ENCODE measurements at places on chromosomes 3 and 15. TPM values are rescaled to one million over a fixed set of nuclear protein-coding genes. Genes with fewer than 3 reads are reported as not detected.

- no peaks in the 10 kb centered on the region for H3K27me3 ChIP-seq
- no peak overlapping the region for H3K4me3 ChIP-seq
- peaks cover 4% of the 10 kb centered on the region for H3K36me3 ChIP-seq
- H3K27ac ChIP-seq, result no peak overlapping the region
- no peak for DNase-seq
These were observed 44.4 kb downstream of the CSNK1G1 start for GRCh38 chr15:64311566-64311965.

- no peaks in the 10 kb centered on the region for H3K4me1 ChIP-seq
- H3K36me3 ChIP-seq, result peaks cover 1% of the 10 kb centered on the region
- no peaks in the 10 kb centered on the region for H3K27me3 ChIP-seq
- DNase-seq, result no peak
- no peak overlapping the region for H3K4me3 ChIP-seq
These were observed 54.5 kb downstream of the PLXNA1 start for GRCh38 chr3:127037418-127037841.

GRCh38 chr3:40516201-40516600 lies 8.6 kb upstream of the ZNF621 start:
- H3K27me3 ChIP-seq, result no peaks in the 10 kb centered on the region
- H3K27ac ChIP-seq, result no peak overlapping the region
- H3K36me3 ChIP-seq, result peaks cover 28% of the 10 kb centered on the region
- no peak for DNase-seq
- H3K4me1 ChIP-seq, result no peaks in the 10 kb centered on the region
- no peak overlapping the region for H3K4me3 ChIP-seq

DNA sequence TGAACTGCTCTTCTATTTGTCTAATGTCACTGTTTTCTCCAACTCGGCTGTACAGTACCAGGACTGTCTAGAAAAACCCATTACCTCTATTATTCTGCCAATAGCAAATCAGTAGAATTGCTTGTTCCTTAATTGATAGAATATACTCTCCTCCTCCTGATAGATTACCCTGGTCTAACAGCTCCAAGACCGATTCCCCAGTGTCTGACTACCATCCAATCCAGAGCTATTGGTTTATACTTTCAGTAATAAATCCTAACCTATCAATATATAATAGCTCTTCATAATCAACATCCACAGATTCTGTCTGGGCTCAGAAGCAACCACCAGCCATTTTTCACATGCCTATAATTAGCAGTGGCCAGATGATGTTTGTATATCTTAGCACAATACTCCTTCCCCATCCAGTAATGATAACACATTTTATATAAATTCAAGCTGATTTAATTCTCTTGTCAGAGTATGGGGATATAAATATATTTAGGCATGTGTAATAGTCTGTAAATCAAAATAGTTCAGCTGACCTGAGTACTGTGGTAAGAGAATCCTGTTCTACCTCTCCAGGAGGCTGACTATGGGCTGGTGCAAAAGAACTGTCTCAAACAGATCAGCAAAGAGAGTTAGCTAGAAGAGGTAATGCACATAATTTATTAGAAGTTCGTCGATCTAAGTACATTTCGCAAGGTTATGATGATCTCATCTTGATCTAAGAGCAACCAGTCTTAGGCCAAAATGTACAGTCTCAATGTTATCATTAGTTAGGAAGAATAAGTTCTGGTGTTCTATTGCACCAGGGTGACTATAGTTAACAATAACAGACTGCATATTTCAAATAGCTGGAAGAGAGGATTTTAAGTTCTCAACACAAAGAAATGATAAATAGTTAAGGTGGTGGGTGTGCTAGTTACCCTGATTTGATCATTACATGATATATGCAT lies 193.4 kb downstream of the SHOX2 start:
- H3K27ac ChIP-seq, result no peak overlapping the region
- H3K36me3 ChIP-seq, result no peaks in the 10 kb centered on the region
- no peaks in the 10 kb centered on the region for H3K27me3 ChIP-seq
- no peaks in the 10 kb centered on the region for H3K4me1 ChIP-seq
- H3K4me3 ChIP-seq, result no peak overlapping the region

GRCh38 chr3:24905266-24905665 lies 410.6 kb upstream of the THRB start:
- H3K27ac ChIP-seq, result no peak overlapping the region
- H3K4me3 ChIP-seq, result no peak overlapping the region
- no peaks in the 10 kb centered on the region for H3K27me3 ChIP-seq
- no peak for DNase-seq
- no peaks in the 10 kb centered on the region for H3K4me1 ChIP-seq

DNA sequence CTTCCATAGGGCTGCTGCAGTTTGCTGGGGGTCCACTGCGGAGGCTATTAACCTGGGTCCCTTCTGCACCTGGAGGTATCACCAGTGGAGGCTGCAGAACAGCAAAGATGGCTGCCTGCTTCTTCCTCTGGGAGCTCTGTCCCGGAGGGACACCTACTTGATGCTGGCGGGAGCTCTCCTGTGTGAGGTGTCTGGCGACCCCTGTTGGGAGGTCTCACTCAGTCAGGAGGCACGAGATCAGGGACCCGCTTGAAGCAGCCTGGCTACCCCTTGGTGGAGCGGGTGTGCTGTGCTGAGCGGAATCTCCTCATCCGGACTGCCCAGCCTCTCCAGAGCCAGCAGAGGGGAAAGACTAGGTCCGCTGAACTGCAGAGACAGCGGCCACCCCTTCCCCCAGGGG lies 56.0 kb upstream of the CTXND1 start:
- peaks cover 21% of the 10 kb centered on the region for H3K27me3 ChIP-seq
- H3K4me1 ChIP-seq, result no peaks in the 10 kb centered on the region

DNA sequence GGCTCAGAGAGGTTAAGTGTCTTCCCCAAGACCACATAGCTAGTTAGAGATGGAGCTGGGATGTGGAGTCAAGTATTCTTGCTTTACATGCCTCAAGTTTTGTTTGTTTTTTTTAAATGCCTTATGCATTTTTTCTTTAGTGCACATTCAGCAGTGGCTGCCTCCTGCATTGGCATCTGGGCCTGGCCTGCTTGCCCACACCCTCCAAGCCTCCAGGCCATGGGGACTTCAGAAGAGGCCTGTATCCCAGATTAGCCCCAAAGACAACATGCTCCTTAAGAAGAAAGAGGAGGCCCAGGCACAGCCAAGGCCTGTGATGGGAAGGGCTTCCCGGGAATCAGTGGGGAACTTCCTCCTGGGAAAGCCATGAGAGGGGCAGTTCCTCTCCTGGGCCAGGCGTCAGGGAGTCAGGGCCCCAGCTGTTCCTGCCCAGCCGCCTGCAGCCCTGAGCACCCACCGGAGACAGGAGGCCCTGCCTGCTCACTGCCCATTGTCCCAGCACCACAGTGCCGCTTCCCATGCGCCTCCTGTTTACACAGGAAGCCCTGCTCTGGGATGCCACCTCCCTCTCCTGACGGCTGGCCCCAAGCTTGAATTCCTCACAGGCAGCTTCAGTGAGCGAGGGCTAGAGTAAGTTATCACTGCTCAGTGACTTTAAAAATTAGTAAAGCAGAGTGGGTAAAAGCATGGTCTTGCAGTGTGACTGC lies 16.0 kb downstream of the FOXL2NB start:
- H3K27ac ChIP-seq, result no peak overlapping the region
- peaks cover 12% of the 10 kb centered on the region for H3K4me1 ChIP-seq
- H3K27me3 ChIP-seq, result peaks cover 56% of the 10 kb centered on the region
- no peak for DNase-seq
- H3K36me3 ChIP-seq, result no peaks in the 10 kb centered on the region

DNA sequence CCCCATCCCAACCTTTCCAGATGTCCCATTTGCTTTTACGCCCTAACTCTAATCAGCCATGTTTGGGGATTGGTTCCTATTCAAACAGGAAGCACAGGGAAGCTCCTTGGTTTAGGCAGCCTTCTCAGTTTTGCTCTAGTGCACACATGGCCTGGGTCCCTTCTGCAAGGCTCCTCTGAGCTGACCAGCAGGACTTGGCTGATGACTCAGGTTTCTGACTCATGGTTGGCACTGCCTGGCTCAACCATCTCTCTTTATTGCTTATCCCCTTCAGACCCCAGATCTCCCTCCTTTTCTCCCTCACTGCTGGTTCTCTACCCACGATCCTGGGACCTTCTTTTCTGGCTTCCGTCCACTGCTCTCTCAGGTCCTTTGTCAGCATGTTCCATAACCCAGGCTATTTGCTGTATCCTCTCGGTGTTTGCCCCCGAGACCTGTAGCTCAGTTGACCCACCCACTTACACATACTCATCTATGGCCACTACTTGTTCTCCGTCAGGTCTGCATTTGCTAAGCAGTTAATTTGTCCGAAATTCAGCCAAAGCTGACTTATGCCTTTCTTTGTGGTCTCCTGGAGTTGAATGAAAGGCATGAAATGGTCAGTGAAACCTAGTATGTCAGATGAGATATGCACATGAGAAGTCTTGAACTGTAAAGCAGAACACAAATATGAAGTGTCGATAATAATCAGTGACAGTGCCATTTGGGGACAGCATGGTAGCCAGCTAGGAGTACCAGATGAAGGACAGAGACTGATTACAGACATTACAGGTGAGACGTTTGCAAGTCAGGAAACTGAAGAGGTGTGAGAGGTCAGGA lies 323.5 kb upstream of the ROPN1 start:
- no peak for DNase-seq
- H3K36me3 ChIP-seq, result no peaks in the 10 kb centered on the region
- H3K4me1 ChIP-seq, result no peaks in the 10 kb centered on the region

DNA sequence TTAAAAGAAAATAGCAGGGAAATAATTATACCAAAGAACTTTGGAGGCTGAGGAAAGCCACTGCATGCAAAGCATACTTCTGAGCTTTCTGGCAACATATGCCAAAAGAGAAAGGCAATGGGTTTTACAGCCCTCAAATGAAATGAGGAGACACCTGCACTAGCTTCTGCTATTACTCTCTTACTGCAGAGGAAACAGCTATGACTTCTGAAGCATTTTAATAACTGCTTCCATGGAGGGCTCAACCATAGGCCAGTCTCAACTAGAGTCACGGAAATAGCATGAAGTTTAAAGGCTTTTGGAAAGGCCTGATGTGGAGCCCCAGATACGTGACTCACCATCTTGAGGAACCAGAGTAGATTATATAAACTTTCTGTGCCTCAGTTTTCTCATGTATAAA lies 114.8 kb downstream of the OXNAD1 start:
- peak; percentile 26 for DNase-seq
- peaks cover 75% of the 10 kb centered on the region for H3K4me1 ChIP-seq

DNA sequence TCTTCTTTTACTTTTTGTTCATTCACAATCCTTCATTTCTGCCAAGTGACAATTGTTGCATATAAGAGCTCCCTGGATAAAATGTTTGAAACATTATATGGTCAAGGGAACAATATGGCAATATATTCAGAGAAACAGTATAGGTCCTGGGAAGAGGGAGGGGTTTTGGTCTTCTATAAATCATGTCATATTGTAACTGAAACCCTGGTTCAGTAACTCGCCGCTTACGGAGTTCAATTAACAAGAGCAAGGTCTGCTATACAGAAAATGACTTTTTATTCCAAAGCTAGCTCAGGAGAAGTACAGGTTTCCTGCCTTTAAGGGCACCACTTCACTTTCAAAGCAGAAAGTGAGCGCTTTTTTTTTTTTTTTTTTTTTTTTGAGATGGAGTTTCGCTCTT lies 522.1 kb upstream of the TGFBR2 start:
- no peak overlapping the region for H3K27ac ChIP-seq
- H3K36me3 ChIP-seq, result no peaks in the 10 kb centered on the region
- no peak overlapping the region for H3K4me3 ChIP-seq
- no peak for DNase-seq

- no peak overlapping the region for H3K27ac ChIP-seq
- peaks cover 11% of the 10 kb centered on the region for H3K4me1 ChIP-seq
- H3K4me3 ChIP-seq, result peak overlapping the region; percentile 57
- H3K36me3 ChIP-seq, result peaks cover 1% of the 10 kb centered on the region
- H3K27me3 ChIP-seq, result peaks cover 82% of the 10 kb centered on the region
These were observed 5.6 kb upstream of the MECOM start for GRCh38 chr3:169668957-169669741.

GRCh38 chr15:74403588-74403919 lies 30.2 kb downstream of the SEMA7A start:
- no peaks in the 10 kb centered on the region for H3K27me3 ChIP-seq
- no peak overlapping the region for H3K4me3 ChIP-seq
- no peak for DNase-seq
- peaks cover 3% of the 10 kb centered on the region for H3K36me3 ChIP-seq
- H3K27ac ChIP-seq, result peak overlapping the region; percentile 87

DNA sequence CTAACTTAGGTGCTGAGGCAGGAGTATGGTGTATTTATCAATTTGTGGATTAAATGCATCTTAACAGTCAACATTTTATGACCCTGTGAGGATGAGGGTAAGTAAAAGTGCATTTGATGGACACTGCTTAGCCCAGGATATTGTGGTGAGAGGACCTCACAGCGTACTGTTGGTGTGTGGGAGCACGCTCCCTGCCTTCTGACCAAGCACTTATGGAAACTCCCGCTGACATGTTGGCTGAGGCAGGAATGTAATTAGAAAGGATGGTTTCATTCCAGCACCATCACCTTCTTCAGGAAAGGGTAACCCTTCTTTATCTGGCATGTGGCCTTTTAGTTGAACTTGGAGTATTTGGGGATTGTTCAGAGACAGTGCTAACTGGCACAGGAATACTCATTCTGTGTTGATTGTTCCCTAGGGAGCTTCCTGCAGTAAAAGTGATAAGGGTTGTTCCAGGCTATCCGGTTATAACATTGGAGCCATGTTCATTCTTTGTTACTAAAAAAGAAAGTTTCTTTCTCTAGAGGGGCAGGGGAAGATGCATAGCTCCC lies 11.7 kb upstream of the FSTL1 start:
- DNase-seq, result no peak
- H3K4me1 ChIP-seq, result no peaks in the 10 kb centered on the region
- peaks cover 12% of the 10 kb centered on the region for H3K27me3 ChIP-seq

Gene SNTN
- total RNA-seq, result not detected

Gene ILDR1
- total RNA-seq, result not detected

Gene RNU5B-1
- total RNA-seq, result not detected

Gene GABRR3
- not detected for total RNA-seq

Gene P2RY1
- 0.74 TPM for total RNA-seq

All from activated naive CD4-positive, alpha-beta T cell treated with anti-CD3 and anti-CD28 coated beads for 36 hours (primary cell).